Activated T-helper 1 cell treated with anti-CD3 and anti-CD28 coated beads, Interleukin-12 subunit alpha, Interleukin-12 subunit beta, Interleukin-2, Interleukin-4 antibody, amounts not matched to agents 30 ng/mL and 10 ng/mL and 1 ng/mL, durations not matched to agents 14 hours and 24 hours and 36 hours (primary cell): ENCODE measurements at places on chromosomes 16 and 17. TPM values are rescaled to one million over a fixed set of nuclear protein-coding genes. Genes with fewer than 3 reads are reported as not detected.

DHRS7C gene
- not detected in 2 replicates for total RNA-seq

ICAM2 gene
- 58.3 and 62.1 TPM in 2 replicates for total RNA-seq

ZNF500 gene
- total RNA-seq: 16.6 and 17.4 TPM in 2 replicates

EME2 gene
- 31.0 and 32.7 TPM in 2 replicates for total RNA-seq

PERCC1 gene
- total RNA-seq: not detected in 2 replicates

CCDC78 gene
- total RNA-seq: 5.8 and 7.8 TPM in 2 replicates

KRT36 gene
- not detected in 2 replicates for total RNA-seq

TBC1D3B gene
- total RNA-seq: 7.1 and 9.1 TPM in 2 replicates

CBX2 gene
- total RNA-seq: 4.7 and 5.1 TPM in 2 replicates

CUEDC1 gene
- 0.37 TPM in 1 of 2 replicates, not detected in the other for total RNA-seq

PABPN1L gene
- not detected in 2 replicates for total RNA-seq

ST6GALNAC2 gene
- total RNA-seq: not detected in 2 replicates

HOXB6 gene
- 0.71 and 0.99 TPM in 2 replicates for total RNA-seq

SARM1 gene
- 40.7 and 45.6 TPM in 2 replicates for total RNA-seq

COL1A1 gene
- 1.2 and 2.0 TPM in 2 replicates for total RNA-seq

KRTAP4-4 gene
- not detected in 2 replicates for total RNA-seq

ITGAL gene
- 259 and 287 TPM in 2 replicates for total RNA-seq

RBFOX1 gene
- total RNA-seq: not detected in 2 replicates

CTRB1 gene
- total RNA-seq: not detected in 2 replicates

AANAT gene
- total RNA-seq: not detected in 2 replicates

EPX gene
- not detected in 2 replicates for total RNA-seq

MYCBPAP gene
- 2.6 and 3.8 TPM in 2 replicates for total RNA-seq

TBX6 gene
- 1.6 and 1.8 TPM in 2 replicates for total RNA-seq

NR1D1 gene
- total RNA-seq: 8.7 and 9.6 TPM in 2 replicates

SEZ6L2 gene
- total RNA-seq: 0.16 and 0.32 TPM in 2 replicates

OR3A2 gene
- total RNA-seq: 0.24 and 0.47 TPM in 2 replicates

NXPH3 gene
- not detected in 2 replicates for total RNA-seq

C16orf92 gene
- total RNA-seq: not detected in 2 replicates

CCL2 gene
- total RNA-seq: 0.39 and 0.65 TPM in 2 replicates

FA2H gene
- not detected in 2 replicates for total RNA-seq

GRB2 gene
- 172 and 183 TPM in 2 replicates for total RNA-seq

HAS3 gene
- total RNA-seq: 0.73 and 0.93 TPM in 2 replicates

AOC2 gene
- total RNA-seq: 3.6 and 4.0 TPM in 2 replicates

ALOX12 gene
- not detected in 2 replicates for total RNA-seq

DPEP3 gene
- total RNA-seq: not detected in 2 replicates

CRHR1 gene
- total RNA-seq: not detected in 2 replicates

CSH1 gene
- total RNA-seq: not detected in 2 replicates

LDHD gene
- 0.20 and 0.26 TPM in 2 replicates for total RNA-seq

CCL16 gene
- not detected in 2 replicates for total RNA-seq
